ENCODE measurements at places on chromosomes 3 and 15.

- DNase-seq, result no peak
Measured at GRCh38 chr3:184314700-184315542, 515 bp downstream of the EIF4G1 start.

DNA sequence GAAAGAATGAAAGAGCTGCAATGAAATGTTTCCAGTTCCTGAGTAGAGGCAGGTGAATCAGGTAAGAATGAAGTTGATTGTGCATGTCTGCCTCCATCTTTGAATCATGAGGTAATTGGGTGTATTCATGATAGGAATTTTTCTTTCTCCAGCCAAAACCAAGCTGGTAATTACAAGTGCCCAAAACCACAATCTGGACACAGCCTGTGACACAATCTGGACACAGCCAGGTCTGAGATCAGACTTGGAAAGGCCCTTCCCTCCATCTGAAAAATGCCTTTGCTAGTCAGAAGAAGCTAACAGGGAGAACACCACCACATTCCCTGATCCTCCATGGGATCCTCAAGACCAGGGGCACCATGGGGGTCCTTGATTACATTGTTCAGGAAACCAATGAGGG is 338.5 kb upstream of the THBS1 start:
- DNase-seq, result no peak

GRCh38 chr3:11636394-11636770 is 7.3 kb downstream of the VGLL4 start:
- no peak for DNase-seq

GRCh38 chr3:116601206-116601605 is 108.4 kb upstream of the TUSC7 start:
- DNase-seq, result no peak

DNA sequence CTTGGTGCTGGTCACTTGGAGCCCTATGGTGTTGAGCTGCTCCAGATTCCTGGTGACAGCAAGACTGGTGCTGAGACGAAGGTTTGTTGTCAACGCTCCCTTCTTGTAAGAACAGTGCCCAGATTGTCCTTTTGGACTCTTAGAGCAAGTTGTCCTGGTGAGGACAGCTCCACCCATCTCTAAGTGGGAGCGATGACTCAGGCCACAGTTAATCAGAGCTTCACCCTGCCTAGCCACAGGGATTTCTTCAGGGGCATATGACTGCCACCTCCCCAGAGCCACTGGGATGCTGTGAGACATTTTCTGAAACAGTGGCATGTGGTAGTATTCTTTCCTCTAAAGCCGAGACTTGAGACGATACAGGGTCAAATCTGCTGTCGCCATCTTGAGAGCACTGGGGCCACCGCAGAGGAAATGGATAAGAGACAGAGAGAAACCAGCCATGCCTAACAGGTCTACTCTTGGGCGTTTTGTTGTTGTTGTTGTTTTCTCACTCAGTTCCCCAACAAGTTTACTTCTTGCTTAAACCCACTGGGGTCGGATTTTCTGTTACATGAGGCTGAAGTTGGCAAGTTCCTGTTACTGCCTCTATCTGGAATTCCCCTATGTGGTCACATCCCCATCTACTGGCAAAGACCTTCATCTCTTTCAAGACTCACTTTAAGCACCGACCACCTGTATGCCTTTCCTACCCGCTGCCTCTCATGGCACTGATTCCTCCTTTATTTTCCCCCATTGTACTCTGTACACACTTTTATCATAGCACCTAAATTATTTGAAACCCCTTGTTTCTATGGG is 16.0 kb upstream of the PCOLCE2 start:
- no peak for DNase-seq

DNA sequence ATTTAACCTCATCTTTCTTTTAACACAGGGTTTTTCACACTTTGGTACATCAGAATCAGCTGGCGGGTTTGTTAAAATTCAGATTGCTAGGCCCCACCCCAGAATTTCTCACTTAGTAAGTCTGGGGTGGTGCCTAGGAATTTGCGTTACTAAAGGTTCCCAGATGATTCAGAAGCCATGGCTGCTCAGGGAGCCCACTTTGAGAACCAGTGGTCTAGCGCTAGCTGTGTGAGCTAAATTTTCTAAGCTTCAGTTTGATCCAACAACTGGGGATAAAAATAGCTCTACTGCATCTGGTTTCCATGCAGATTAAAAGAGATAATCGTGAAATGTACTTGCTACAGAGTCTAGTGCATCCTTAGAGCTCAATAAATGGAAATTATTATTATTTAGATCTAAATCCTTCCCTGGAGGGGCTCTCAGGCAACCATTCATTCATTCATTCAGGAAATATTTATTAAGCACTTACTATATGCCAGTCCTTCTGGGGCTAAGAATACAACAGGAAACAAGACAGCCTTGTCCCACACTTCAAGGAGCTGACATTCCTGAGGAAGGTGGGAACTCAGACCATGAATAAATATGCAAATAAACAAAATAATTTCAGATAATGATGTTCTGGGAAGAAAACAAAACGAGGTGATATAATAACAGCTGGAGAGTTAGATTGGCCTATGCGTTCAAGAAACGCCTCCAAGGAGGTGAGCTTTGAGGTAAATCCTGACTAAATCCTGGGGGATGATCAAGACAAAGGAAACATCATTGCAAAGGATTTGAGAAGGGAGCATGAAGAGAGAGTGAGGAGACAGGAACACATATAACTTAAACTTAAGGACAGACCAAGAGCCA is 3.9 kb upstream of the CIDEC start:
- no peak for DNase-seq

- no peak for DNase-seq
Measured at GRCh38 chr3:39754549-39754948, 54.9 kb upstream of the MYRIP start.

DNA sequence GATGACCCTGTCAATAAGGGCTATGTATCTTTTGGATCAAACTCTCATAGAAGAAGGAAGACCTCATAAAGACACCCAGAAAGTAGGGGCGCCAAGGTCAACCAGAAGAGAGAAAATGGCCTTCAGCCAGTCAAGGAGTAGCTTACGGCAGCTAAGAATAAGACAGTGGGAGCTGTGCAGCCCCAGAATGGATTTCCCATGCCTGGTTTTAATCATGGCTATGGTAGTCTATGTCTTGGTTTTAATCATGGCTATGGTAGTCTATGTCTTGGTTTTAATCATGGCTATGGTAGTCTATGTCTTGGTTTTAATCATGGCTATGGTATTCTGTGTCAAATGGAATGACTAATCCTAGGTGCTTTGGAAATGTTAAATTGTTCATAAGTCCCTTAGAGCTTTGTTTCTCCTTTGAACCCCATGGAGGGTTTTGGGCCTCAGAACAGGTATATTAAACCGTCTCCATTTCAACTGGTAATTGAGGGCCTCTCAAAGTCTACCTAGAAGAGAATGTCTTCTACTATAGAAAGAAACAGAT is 742.0 kb upstream of the CFAP20DC start:
- DNase-seq, result no peak

DNA sequence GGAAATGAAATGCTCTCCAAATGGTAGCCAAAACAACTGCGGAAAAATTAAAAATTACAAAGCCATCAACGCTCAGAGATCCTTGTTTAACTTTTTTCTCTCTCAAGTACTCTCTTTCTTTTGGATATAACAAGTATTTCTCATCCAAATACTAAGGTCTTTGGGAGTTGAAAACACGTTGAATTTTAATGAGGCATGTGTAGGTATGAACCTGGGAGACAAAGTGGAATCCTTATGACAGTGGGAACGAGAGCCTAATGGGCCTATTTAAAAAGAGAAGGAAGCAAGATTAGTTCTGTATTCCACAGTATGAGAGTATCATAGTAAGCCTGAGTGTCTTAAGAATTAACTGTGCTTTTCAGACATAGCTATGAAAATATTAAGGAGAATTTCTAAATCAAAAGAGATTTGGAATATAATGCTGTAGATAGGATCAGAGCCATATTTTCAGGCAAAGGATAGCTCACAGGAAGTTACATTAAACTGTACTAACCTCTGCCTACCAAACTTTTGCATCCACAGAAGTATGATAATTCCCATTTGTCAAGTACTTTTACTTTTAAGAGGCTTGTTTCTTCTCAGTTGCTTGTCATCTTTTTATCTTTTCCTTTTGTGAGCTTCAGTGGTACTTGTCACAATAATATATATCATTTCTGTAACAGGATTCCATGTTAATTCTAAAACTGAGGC is 759 bp downstream of the CD96 start:
- no peak for DNase-seq

- DNase-seq, result no peak
Measured at GRCh38 chr15:77864211-77865105, 213.1 kb downstream of the TBC1D2B start.
